ENCODE measurements at places on chromosomes 1 and 21. TPM values are rescaled to one million over a fixed set of nuclear protein-coding genes. Genes with fewer than 3 reads are reported as not detected.
A peak's percentile ranks its signal among the peaks of the same experiment; 100 is the strongest.

- no peak overlapping the region for H3K27ac ChIP-seq
- peaks cover 29% of the 10 kb centered on the region for H3K27me3 ChIP-seq
- no peak for DNase-seq
- H3K36me3 ChIP-seq: no peaks in the 10 kb centered on the region
Measured at GRCh38 chr1:200907611-200908097, 13.0 kb downstream of the INAVA start.

Gene GCSAML
- not detected for total RNA-seq

GRCh38 chr1:26991310-26992116 lies 2.0 kb upstream of the TRNP1 start:
- peak overlapping the region; percentile 51 for H3K4me3 ChIP-seq
- H3K27me3 ChIP-seq: peaks cover 54% of the 10 kb centered on the region
- peaks cover 12% of the 10 kb centered on the region for H3K4me1 ChIP-seq
- no peaks in the 10 kb centered on the region for H3K36me3 ChIP-seq

DNA sequence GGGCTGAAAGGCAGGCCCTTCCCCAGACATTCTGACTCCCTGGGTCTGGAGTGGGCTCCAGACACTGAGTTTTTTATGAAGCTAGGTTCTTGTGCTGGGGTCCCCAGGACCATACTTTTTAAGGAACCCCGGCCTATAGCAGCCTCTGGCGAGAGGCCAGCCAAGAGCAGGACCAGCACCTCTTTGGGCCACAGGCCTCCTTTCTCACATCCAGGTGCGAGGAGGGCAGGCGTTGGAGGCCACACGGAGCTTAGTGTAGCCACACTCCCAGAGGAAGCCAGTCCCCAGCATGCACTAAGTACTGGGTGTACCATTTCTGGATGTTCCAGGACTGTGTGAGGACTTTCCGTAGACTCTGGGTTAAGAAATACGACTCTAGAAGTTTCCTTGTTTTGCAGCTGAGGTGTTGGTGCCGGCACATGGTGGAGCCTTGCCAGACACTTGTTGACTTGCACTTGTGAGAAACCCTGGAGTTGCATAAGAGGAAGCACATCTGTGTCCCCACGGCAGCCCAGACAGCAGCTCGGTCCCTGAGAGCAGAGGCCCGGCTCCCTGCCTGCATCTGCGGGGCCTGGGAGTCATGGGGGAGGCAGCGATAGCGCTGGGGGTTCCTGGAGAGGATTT lies 122.2 kb upstream of the VAMP3 start:
- H3K4me1 ChIP-seq: no peaks in the 10 kb centered on the region
- H3K27me3 ChIP-seq: no peaks in the 10 kb centered on the region
- H3K27ac ChIP-seq: no peak overlapping the region

- H3K4me3 ChIP-seq: no peak overlapping the region
- DNase-seq: no peak
- H3K27me3 ChIP-seq: peaks cover 12% of the 10 kb centered on the region
- peaks cover 10% of the 10 kb centered on the region for H3K4me1 ChIP-seq
- H3K36me3 ChIP-seq: peaks cover 3% of the 10 kb centered on the region
Measured at GRCh38 chr1:175297291-175297690, 104.7 kb upstream of the KIAA0040 start.

GRCh38 chr1:206068314-206068713 lies 15.3 kb downstream of the RHEX start:
- H3K27me3 ChIP-seq: peaks cover 55% of the 10 kb centered on the region
- no peak for DNase-seq
- H3K27ac ChIP-seq: no peak overlapping the region
- H3K36me3 ChIP-seq: no peaks in the 10 kb centered on the region

GRCh38 chr1:3557366-3557765 lies 53.9 kb downstream of the MEGF6 start:
- no peaks in the 10 kb centered on the region for H3K36me3 ChIP-seq
- H3K4me3 ChIP-seq: no peak overlapping the region
- H3K27me3 ChIP-seq: no peaks in the 10 kb centered on the region
- H3K4me1 ChIP-seq: no peaks in the 10 kb centered on the region
- DNase-seq: no peak

DNA sequence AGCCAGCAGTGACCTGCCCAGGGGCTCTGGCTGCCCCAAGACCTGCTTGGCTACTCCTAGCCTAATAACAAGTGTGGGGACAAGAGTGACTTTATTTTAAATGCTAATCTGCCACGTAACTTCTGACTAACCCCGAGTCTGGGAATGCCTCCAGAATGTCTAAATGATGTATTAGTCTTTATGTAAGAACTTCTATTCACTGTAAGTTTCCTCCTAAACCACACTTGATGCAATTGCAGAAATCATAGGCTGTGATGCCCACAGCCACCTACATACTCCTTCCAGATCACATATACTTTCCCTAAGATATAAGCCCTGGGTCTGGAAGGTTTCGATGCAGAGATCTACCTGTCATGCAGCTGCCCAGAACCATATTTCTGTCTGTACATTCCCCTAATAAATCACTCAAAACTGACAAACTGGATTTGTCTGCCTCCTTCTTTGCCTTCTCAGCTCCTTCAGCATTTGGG lies 5.9 kb upstream of the VPS45 start:
- H3K4me1 ChIP-seq: peaks cover 12% of the 10 kb centered on the region
- peaks cover 14% of the 10 kb centered on the region for H3K27me3 ChIP-seq
- H3K36me3 ChIP-seq: no peaks in the 10 kb centered on the region
- H3K4me3 ChIP-seq: no peak overlapping the region
- DNase-seq: no peak

DNA sequence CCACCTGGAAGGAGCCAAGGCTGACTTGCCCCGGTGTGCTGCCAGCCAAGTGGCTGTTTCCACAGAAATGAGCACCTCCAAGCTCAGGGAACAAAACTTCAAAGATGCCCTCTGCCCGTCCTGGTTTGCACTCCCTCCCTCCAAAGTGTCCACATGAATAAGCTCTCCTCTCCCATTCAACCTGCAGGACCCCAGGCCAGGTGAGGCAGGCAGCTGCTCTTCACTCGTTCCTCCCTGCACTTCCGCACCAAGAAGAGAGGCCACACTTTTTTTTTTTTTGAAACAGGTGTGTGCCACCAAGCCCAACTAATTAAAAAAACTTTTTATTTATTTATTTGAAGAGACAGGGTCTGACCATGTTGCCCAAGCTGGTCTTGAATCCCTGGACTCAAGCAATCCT lies 18.5 kb upstream of the CLIC4 start:
- H3K4me3 ChIP-seq: no peak overlapping the region
- DNase-seq: no peak
- H3K27ac ChIP-seq: no peak overlapping the region
- H3K36me3 ChIP-seq: no peaks in the 10 kb centered on the region
- peaks cover 2% of the 10 kb centered on the region for H3K27me3 ChIP-seq
- peaks cover 18% of the 10 kb centered on the region for H3K4me1 ChIP-seq

Gene SYT2
- not detected for total RNA-seq

GRCh38 chr1:91617285-91617765 lies 116.7 kb downstream of the CDC7 start:
- no peaks in the 10 kb centered on the region for H3K36me3 ChIP-seq
- H3K27me3 ChIP-seq: peaks cover 10% of the 10 kb centered on the region
- H3K4me1 ChIP-seq: peaks cover 12% of the 10 kb centered on the region

DNA sequence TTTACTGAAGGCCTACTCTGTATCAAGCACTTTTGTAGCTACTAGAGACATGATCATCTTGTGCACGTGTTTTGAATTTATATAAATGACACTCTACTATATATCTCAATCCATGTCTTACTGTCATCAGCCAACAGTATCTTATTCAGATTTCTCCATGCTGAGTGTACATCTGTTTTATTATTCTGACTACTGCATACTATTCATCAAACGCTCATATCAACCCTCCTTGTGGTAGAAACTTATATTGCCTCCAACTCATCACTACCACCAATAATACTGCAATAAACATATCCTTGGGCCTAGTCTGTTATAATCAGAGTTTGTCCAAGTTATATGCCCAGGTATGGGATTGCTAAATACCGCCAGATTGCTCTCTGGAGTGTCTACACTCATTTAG lies 81.6 kb upstream of the IRF2BP2 start:
- H3K36me3 ChIP-seq: no peaks in the 10 kb centered on the region
- H3K4me1 ChIP-seq: peaks cover 4% of the 10 kb centered on the region
- H3K27me3 ChIP-seq: no peaks in the 10 kb centered on the region

- H3K36me3 ChIP-seq: no peaks in the 10 kb centered on the region
- H3K27me3 ChIP-seq: no peaks in the 10 kb centered on the region
- H3K4me3 ChIP-seq: no peak overlapping the region
- H3K27ac ChIP-seq: no peak overlapping the region
Measured at GRCh38 chr1:233433436-233434210, 106.1 kb downstream of the MAP3K21 start.

DNA sequence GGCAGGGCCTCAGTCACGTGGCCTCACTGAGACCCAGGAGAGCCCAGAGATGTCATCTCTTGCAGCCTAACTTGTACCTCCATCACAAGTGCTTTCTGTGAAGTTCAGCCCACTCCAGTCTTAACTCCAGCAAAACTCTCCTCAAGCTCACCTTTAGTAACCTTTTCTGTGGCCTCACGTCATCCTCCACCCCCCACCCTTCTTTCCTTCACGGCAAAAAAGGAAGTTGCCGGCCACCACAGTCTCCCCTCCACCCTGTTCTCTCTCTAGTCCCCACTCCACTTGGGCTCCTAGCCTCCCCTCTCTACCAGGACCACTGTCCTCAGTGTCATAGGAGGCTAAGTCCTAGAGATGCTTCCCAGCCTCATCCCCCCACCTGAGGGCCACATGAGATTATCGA lies 106.9 kb downstream of the LACTBL1 start:
- H3K27ac ChIP-seq: no peak overlapping the region
- no peak for DNase-seq
- no peaks in the 10 kb centered on the region for H3K4me1 ChIP-seq
- no peak overlapping the region for H3K4me3 ChIP-seq
- H3K36me3 ChIP-seq: no peaks in the 10 kb centered on the region

- H3K36me3 ChIP-seq: peaks cover 6% of the 10 kb centered on the region
- H3K27me3 ChIP-seq: no peaks in the 10 kb centered on the region
- DNase-seq: no peak
- no peak overlapping the region for H3K4me3 ChIP-seq
Measured at GRCh38 chr1:182263706-182264105, 127.9 kb downstream of the GLUL start.

DNA sequence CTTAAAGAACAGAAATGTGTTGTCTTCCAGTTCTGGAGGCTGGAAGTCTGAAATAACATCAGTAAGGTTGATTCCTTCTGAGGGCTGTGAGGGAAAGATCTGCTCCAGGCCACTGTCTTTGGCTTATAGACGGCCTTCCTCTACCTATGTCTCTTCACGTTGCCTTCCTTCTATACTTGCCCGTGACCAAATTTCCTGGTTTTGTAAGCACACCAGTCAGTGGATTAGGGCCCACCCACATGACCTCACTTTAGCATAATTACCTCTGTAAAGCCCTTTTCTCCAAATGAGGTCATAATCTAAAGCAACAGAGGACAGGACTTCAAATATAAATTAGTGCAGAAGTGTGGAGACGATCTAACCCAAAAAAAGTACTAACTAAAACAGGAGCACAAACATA lies 231.6 kb downstream of the NRIP1 start:
- no peak overlapping the region for H3K4me3 ChIP-seq
- peaks cover 5% of the 10 kb centered on the region for H3K4me1 ChIP-seq
- peaks cover 3% of the 10 kb centered on the region for H3K27me3 ChIP-seq
- no peak overlapping the region for H3K27ac ChIP-seq
- H3K36me3 ChIP-seq: no peaks in the 10 kb centered on the region
